ENCODE measurements at places on chromosomes 5 and 9. TPM values are rescaled to one million over a fixed set of nuclear protein-coding genes. Genes with fewer than 3 reads are reported as not detected.

DNA sequence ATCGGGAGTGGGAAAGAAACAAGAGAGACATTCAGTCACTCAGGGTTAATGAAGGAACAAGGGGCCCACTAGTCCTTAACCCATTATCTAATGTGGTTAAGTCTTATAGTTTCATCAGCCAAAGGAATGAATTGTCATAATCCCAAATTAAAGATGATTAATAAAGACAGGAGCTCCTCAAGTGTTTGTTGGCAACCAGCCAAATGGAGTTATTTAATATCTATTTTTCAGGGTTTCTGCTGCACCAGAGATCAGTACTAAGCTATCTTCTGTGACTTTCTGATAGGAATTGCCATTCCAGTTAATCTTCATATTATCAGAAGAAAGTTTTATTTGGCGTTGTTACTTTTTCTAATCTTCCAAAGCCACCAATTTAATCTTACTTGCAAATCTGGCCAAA, 34.0 kb upstream of the FCHO2 start:
- no peaks in the 10 kb centered on the region for H3K4me1 ChIP-seq
- peaks cover 1% of the 10 kb centered on the region for H3K27me3 ChIP-seq
- DNase-seq = no peak
- H3K36me3 ChIP-seq = no peaks in the 10 kb centered on the region
- H3K27ac ChIP-seq = no peak overlapping the region
- no peak overlapping the region for H3K4me3 ChIP-seq

- H3K4me3 ChIP-seq = peak overlapping the region; percentile 99
- H3K27ac ChIP-seq = no peak overlapping the region
- peak; percentile 21 for DNase-seq
These were observed 1.0 kb upstream of the MEF2C start for GRCh38 chr5:88883836-88884607.

- H3K27me3 ChIP-seq = no peaks in the 10 kb centered on the region
- no peak for DNase-seq
- no peak overlapping the region for H3K27ac ChIP-seq
- H3K4me3 ChIP-seq = no peak overlapping the region
- H3K4me1 ChIP-seq = peaks cover 8% of the 10 kb centered on the region
These were observed 61.4 kb upstream of the RANBP6 start for GRCh38 chr9:6076851-6077250.

DNA sequence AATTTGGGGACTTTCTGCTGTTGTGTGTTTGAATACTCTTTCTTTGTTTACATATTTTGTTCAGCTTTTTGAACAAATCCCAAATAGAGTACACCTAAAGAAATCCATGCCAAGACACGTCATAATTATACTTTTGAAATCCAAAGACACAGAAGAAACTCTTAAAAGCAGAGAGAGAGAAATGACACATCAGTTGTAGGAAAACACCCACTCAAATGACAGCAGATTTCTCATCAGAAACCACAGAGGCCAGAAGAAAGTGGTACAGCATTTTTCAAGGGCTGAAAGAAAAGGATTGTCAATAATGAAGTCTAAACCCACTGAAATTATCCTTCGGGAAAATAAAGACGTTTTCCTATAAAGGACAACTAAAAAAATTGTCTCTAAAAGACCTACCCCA, 378.6 kb downstream of the GADD45G start:
- peaks cover 4% of the 10 kb centered on the region for H3K36me3 ChIP-seq
- H3K4me1 ChIP-seq = peaks cover 55% of the 10 kb centered on the region
- H3K27ac ChIP-seq = peak overlapping the region; percentile 99
- H3K27me3 ChIP-seq = peaks cover 48% of the 10 kb centered on the region
- peak; percentile 28 for DNase-seq

- H3K27me3 ChIP-seq = no peaks in the 10 kb centered on the region
- H3K4me1 ChIP-seq = no peaks in the 10 kb centered on the region
- H3K4me3 ChIP-seq = no peak overlapping the region
- H3K36me3 ChIP-seq = no peaks in the 10 kb centered on the region
- no peak overlapping the region for H3K27ac ChIP-seq
These were observed 271.0 kb upstream of the MPDZ start for GRCh38 chr9:13550519-13550918.

DNA sequence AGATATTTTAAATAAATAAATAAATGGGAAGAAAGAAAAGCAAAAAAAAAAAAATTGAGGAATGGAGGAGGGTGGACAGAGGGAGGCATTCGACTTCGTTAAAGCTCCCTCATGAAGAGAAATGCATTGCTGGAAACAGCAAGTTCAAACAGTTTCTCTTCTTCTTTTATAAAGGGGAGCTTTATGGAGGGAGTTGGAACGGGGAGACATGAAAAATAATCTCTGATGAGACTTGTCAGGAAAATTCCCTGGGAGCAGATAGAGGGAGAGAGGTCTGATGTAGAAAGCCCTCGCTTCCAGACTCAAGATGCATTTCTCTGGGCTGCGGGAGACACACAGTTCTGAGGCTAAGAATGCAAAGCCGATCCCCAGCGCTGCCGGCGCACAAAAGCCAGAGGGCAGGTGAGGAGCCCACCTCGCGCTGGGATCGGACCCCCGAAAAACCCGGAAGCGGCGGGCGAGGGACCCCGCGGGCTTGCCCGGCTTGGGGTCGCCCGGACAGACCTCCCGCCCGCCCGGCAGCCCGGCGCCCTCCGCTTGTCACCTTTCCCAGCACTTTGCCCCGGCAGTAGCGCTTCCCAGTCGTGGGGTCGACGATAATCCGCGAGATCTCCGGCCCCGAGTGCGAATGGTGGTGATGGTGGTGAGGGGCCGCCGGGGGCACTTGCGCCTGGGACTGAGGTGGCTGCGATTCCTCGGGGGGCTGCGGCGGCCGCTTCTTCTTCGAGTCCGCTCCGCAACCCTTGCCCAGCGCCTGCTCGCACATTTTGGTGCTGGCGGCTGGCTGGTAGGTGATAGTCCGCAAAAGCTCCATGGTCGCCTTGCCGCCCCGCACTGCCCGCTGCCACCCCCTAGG, 512 bp downstream of the PLK2 start:
- peaks cover 2% of the 10 kb centered on the region for H3K36me3 ChIP-seq
- H3K4me1 ChIP-seq = peaks cover 22% of the 10 kb centered on the region
- H3K27ac ChIP-seq = peak overlapping the region; percentile 87
- H3K27me3 ChIP-seq = peaks cover 15% of the 10 kb centered on the region

- H3K4me3 ChIP-seq = no peak overlapping the region
- H3K36me3 ChIP-seq = no peaks in the 10 kb centered on the region
- H3K27ac ChIP-seq = no peak overlapping the region
- no peak for DNase-seq
- H3K27me3 ChIP-seq = no peaks in the 10 kb centered on the region
- H3K4me1 ChIP-seq = no peaks in the 10 kb centered on the region
These were observed 185.2 kb downstream of the CCDC171 start for GRCh38 chr9:15738011-15738410.

- no peaks in the 10 kb centered on the region for H3K27me3 ChIP-seq
- no peak overlapping the region for H3K27ac ChIP-seq
- peaks cover 12% of the 10 kb centered on the region for H3K36me3 ChIP-seq
- no peaks in the 10 kb centered on the region for H3K4me1 ChIP-seq
These were observed 15.0 kb downstream of the SLC6A3 start for GRCh38 chr5:1430121-1430795.

GRCh38 chr5:153067869-153068268, 422.6 kb upstream of the GRIA1 start:
- no peaks in the 10 kb centered on the region for H3K27me3 ChIP-seq
- H3K27ac ChIP-seq = no peak overlapping the region
- H3K4me3 ChIP-seq = no peak overlapping the region
- no peaks in the 10 kb centered on the region for H3K36me3 ChIP-seq
- no peaks in the 10 kb centered on the region for H3K4me1 ChIP-seq
- DNase-seq = no peak

DNA sequence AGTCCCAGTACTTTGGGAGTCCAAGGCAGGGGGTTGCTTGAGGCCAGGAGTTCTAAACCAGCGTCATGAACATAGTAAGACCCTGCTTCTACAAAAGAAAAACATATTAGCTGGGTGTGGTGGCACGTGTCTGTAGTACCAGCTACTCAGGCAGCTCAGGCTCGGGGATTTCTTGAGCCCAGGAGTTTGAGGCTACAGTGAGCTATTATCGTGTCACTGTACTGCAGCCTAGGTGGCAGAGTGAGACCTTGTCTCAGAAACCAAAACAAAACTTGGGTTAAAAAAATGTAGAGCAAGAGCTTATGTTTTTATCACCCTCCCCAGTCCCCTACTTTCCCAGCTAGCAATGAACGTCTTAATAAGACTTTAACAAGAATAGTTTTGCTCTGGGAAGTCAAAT, 46.7 kb downstream of the UHRF2 start:
- no peak overlapping the region for H3K27ac ChIP-seq
- H3K27me3 ChIP-seq = no peaks in the 10 kb centered on the region
- no peak for DNase-seq
- no peak overlapping the region for H3K4me3 ChIP-seq
- peaks cover 20% of the 10 kb centered on the region for H3K4me1 ChIP-seq

DNA sequence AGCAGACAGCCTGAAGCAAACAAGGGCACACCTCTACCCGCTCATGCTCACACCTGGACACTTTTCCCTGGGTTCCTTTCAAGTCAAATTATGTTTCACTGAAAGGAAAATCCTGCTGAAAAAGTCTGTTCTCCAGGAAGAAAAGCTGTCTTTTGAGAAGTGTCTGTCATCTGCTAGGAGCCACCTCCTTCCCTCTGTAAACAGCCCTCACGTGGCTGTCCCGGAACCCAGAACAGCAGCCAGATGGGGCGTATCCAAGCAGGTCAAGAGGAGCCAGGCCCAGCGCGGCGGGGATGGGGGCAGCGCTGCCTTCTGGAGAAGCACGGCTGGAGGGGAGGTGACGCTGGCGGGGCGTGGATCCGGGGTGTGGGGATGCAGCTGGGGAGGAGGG, at the start of gene PNPLA7:
PNPLA7 (minus strand) TSS at position 172 of the 391 bp plus-strand sequence. CDS start 205 bp downstream, outside the sequence.
- peaks cover 2% of the 10 kb centered on the region for H3K36me3 ChIP-seq
- DNase-seq = peak; percentile 53
- peak within 1 kb of the TSS; percentile 89 for H3K4me3 ChIP-seq
- H3K27me3 ChIP-seq = no peaks in the 10 kb centered on the region
- H3K27ac ChIP-seq = peak within 1 kb of the TSS; percentile 63
- H3K4me1 ChIP-seq = peaks cover 21% of the 10 kb centered on the region

- no peaks in the 10 kb centered on the region for H3K36me3 ChIP-seq
- no peak overlapping the region for H3K4me3 ChIP-seq
- no peak for DNase-seq
- H3K4me1 ChIP-seq = no peaks in the 10 kb centered on the region
- no peak overlapping the region for H3K27ac ChIP-seq
These were observed 28.6 kb downstream of the ALDH1A1 start for GRCh38 chr9:72924154-72924790.

DNA sequence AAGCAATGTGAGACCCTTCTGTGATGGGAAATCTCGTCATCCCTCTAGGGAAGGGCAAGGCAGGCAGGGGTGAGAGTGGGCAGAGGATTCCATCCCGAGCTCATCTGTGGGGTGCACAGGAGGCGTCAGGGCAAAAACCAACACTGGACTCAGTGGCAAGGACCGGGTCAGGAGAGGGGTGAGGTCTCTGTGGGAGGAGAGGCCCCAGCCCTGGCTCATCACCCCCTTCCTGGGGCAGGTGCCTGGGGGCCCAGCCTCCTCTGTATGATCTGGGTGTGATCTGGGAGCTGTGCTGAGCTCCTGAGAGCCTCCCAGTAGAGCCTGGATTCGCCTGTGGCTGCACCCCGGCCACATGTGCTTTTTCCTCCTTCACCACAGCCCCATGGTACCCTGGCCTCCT, 597 bp downstream of the SPATA31E1 start:
- no peaks in the 10 kb centered on the region for H3K36me3 ChIP-seq
- H3K27me3 ChIP-seq = peaks cover 7% of the 10 kb centered on the region
- H3K27ac ChIP-seq = no peak overlapping the region
- no peak overlapping the region for H3K4me3 ChIP-seq
- H3K4me1 ChIP-seq = peaks cover 14% of the 10 kb centered on the region

DNA sequence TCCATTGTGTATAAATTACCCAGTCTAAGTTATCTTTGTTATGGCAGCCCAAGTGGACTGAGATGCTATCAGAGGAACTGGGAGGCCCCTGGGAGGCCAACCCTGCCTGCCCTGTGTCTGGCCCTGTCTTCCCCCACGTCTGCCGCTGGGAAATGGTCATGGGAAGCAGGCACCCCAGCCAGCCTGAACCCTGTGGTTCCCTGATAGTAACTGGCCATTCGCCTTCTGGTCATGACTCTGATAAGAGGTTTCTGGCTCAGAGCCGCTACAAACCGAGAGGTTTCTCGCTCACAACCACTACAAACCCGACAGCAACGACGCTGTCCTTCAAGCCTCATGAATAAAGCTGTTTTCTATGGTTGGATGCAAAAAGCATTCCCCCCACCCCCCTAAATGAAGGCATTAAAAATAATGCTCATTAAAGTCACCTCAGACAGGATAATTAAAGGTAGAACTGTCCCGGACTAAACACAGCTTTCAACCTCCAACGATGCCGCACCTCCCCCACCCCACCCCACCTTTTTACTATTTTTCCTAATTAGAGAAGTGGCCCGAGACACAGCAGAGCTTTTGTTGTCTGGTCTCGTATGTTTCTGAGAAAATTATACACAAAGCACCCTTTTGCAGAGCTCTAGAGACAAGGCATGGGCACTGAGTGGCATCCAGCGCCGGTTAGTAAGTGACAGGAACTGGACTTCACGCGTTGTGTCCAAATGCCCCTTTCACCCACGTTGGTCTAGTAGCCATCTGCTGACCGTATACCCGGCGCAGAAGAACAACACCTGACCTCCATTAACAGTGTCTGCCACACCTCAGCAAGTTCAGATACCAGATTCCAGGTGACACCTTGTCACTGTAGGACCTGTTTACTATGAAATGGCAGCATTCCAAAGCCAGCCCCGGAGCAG, 140.8 kb downstream of the COL23A1 start:
- H3K4me1 ChIP-seq = no peaks in the 10 kb centered on the region
- no peak overlapping the region for H3K4me3 ChIP-seq
- H3K27me3 ChIP-seq = peaks cover 4% of the 10 kb centered on the region
- no peaks in the 10 kb centered on the region for H3K36me3 ChIP-seq
- no peak for DNase-seq

- no peaks in the 10 kb centered on the region for H3K27me3 ChIP-seq
- peaks cover 43% of the 10 kb centered on the region for H3K4me1 ChIP-seq
- H3K4me3 ChIP-seq = no peak overlapping the region
- no peaks in the 10 kb centered on the region for H3K36me3 ChIP-seq
- DNase-seq = no peak
- H3K27ac ChIP-seq = no peak overlapping the region
These were observed 1.8 kb upstream of the ENG start for GRCh38 chr9:127856094-127856728.

GRCh38 chr5:75723378-75723777, 6.1 kb upstream of the POC5 start:
- no peak overlapping the region for H3K27ac ChIP-seq
- no peak overlapping the region for H3K4me3 ChIP-seq
- DNase-seq = no peak
- peaks cover 2% of the 10 kb centered on the region for H3K36me3 ChIP-seq
- H3K27me3 ChIP-seq = no peaks in the 10 kb centered on the region

- no peak for DNase-seq
- H3K4me1 ChIP-seq = no peaks in the 10 kb centered on the region
- H3K36me3 ChIP-seq = no peaks in the 10 kb centered on the region
These were observed 1363.3 kb downstream of the MAT2B start for GRCh38 chr5:164868761-164869160.

SLC6A18 gene
- not detected for total RNA-seq

BHMT gene
- not detected for total RNA-seq

CCDC112 gene
- 2.1 TPM for total RNA-seq

ZNF474 gene
- not detected for total RNA-seq

ZNF883 gene
- total RNA-seq = 0.89 TPM

FBP2 gene
- not detected for total RNA-seq

CSF2 gene
- 31.1 TPM for total RNA-seq

JAKMIP2 gene
- 6.3 TPM for total RNA-seq

ZBED3 gene
- 8.7 TPM for total RNA-seq
